ENCODE measurements at places on chromosomes 11 and 22.

DNA sequence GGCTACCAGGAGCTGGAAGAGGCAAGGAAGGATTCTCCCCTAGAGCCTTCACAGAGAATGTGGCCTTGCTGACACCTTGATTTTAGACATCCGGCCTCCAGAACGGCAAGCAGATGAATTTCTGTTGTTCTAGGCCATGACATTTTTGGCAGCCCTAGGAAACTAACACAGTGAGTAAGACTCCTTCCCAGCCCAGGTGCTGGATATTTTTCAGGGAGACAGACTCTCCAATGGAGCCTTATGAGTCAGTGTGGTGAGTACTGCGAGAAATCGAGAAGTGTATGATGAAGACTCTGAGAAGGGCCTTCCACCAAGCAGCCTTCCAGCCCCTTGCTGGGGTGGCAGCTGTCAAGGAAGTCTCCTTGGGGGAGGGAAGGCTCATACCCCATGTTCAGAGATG is 114.4 kb downstream of the OSBP2 start:
- no peak for DNase-seq

DNA sequence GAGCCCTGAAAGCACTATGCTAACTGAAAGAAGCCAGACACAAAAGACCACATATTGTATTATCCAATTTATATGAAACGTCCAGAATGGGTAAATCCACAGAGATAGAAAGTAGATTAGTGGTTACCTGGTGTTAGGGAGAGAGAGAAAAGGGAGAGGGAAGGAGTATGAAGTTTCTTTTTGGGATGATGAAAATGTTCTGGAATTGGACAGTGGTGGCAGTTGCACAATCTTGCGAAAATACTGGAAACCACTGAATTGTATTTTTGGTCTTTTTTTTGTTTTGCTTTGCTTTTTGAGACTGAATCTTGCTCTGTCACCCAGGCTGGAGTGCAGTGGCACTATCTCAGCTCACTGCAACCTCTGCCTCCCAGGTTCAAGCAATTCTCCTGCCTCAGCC is 63.5 kb downstream of the MRTFA start:
- DNase-seq, result no peak

DNA sequence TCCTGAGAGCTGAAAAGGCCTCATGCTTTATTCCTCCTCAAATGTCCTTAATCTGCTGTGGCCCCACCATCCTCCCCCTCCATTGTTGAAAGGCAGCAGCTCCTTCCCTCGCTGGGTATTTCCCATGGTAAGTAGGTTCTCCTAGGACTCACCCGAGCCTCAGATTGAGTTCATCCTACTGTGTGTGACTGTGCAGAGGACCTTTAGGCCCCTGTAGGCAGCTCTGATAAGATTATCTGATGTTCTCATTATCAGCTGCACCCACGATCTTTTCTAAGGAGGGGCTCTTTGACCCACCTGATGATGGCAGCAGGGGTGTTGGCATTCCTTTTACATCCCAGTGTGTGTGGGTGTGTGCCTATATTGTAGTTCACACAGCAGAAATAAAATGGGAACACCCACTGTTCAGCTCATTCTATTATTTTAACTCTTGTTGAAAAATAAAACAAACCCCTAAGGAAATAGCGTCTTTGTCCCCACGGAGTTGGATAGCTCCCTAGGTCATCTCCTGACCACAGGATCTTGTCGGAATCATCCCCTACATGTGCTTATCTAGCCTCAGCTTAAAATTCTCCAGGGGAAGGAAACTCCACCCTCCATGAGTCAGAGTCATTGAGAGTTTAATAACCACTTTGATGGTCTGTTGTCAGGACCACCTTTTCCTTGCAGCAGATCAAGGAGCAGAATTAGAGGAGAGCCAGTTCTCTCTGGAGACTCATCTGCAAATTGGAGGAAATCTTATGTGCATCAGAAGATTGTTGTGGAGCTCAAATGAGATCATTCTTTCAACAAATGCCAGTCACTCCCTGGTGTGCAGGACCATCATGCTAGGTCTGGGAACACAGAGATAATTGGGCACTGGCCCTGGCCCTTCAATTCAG is 19.3 kb downstream of the ENDOD1 start:
- no peak for DNase-seq

DNA sequence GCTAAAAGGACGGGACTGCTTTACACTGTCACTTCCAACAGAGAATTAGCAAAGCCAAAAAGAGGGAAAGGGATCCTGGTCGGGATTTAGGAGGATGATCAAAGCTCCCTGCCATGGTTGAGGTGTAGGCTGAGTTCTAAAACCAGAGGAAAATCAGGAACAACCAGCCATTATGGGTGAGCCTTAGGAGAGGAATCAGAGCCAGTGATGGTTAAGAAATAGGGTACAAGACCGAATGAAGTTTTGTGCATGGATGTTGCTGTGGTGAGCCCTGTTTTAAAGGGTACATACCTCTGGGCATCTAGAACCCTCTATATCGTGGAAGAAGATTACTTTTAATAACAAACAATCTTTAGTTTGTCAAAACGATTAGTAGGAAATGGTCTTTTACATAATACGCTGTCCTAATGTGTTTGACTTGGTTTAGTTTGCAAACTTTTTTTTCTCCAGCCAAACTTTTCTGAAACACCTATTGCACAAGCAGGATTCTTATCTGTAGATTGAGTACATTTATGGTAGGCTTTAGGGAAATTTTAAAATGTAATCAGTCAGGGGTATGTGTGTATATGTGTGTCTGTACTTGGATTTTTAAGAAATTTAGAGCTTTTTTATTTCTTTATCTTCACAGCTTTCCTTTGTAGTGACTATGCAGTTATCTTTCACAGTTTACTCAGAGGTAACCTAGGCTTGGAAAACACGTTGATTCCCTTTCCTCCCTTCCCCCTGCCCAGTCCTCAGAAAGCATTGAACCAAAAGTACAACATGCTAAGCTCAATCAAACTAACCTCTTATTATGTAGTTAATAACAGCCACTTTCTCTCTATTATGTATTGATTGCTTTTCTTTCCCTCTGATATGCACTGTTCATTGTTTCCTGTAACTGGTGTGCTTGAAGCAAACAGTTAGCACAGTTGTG is 26.8 kb downstream of the TRIM44 start:
- DNase-seq, result no peak

- no peak for DNase-seq
These were observed 7.7 kb downstream of the PITPNB start for GRCh38 chr22:27911330-27911729.

DNA sequence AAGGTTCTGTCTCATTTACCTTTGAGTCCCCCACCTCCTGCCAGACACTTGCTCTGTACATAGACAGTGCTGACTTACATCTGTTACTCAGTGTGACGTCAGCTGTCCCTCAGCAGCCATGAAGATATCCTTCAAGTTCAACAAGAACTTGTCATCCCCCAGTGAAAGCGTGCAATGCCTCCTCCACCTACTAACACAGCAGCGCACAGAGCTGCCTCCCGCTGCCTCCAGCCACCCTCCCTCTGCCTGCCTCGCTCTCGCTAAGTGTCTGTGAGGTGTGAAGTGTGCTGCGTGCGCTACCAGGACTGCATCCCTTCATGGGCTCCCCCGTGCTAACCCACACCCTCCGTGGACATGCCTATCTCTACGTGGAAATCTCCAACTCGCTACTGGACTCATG is 621.4 kb downstream of the BRD1 start:
- DNase-seq, result no peak

DNA sequence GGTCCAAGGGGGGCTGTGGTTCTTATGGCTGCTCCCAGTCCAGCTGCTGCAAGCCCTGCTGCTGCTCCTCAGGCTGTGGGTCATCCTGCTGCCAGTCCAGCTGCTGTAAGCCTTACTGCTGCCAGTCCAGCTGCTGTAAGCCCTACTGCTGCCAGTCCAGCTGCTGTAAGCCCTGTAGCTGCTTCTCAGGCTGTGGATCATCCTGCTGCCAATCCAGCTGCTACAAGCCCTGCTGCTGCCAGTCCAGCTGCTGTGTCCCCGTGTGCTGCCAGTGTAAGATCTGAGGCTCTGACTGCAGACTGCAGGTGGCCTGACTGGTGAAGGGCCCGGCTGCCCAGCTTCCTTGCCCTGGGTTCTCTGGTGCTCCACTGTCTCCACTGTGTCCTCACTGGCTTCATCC is 696 bp downstream of the KRTAP5-5 start:
- no peak for DNase-seq

GRCh38 chr11:11036848-11037732 is 179.2 kb upstream of the ZBED5 start:
- DNase-seq, result no peak

DNA sequence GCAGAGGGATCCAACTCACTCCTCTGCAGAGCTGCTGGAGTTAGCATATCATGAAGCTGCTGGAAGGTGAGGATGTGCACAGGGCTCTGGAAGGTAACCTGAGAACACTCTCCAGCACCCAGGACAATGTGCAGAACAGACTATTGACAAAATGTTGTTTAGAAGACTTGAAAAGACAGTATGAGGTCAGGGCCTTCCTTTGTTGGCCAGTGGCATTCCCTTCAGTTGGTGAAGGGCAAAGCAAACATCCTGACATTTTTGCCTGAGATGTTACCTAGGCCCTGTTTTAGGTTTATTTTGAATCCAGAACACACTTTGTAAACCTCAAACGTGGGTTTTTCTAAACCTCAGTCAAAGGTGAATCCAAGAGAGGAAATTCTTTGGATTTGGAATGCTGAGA is 67.8 kb downstream of the DEPDC5 start:
- DNase-seq, result no peak

Data from D721Med (cell line).